CD4-positive, alpha-beta T cell (primary cell): ENCODE measurements at places on chromosomes 5 and 9. TPM values are rescaled to one million over a fixed set of nuclear protein-coding genes. Genes with fewer than 3 reads are reported as not detected.

Gene DDX4
- not detected for total RNA-seq

Gene MED10
- total RNA-seq, result 97.2 TPM

Gene GHR
- total RNA-seq, result not detected

Gene B4GALT1
- total RNA-seq, result 77.0 TPM

Gene ANGPTL2
- total RNA-seq, result not detected

Gene TTC16
- 1.6 TPM for total RNA-seq

Gene PSMB7
- 69.3 TPM for total RNA-seq

GRCh38 chr9:9177081-9177480 lies 1377.5 kb upstream of the DMAC1 start:
- H3K27me3 ChIP-seq, result no peaks in the 10 kb centered on the region
- no peak for DNase-seq
- no peaks in the 10 kb centered on the region for H3K4me1 ChIP-seq
- no peaks in the 10 kb centered on the region for H3K36me3 ChIP-seq
- H3K4me3 ChIP-seq, result no peak overlapping the region
- no peak overlapping the region for H3K27ac ChIP-seq

DNA sequence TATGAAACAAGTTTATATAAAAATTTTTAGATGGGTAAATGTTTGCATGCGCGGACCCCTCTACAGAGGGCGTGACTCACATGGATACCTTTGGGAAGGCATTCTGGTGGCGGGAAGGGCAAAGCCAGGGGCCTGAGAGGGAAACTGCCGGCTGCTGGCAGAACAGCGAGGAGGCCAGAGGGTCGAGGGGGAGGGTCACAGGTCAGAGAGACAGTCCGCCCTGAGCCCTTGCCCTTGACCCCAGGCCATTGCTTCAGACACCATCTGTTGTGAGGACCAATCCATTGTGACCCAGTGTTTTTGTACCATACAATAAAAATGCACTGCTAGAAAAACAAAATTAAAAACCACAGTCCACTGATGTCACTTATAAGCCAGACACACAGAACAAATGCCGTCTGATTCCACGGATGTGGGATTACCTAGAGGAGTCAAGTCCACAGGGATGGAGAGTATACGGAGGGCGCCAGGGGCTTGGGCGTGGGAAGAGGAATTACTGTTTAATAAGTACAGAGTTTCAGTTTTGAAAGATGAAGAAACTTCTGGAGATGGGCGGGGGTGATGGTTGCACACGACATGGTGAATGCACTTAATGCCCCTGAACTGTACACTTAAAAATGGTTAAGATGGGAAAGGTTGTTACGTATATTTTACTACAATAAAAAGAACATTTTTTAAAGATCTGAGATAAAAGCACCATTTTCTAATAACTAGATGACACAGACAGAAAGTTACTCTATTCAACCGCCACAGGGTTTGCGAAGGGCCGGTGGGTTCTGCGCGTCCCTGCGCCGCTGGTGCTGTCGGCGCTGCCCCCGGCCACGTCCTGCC lies 12.0 kb downstream of the BTNL9 start:
- H3K36me3 ChIP-seq, result no peaks in the 10 kb centered on the region
- H3K4me3 ChIP-seq, result no peak overlapping the region
- peaks cover 86% of the 10 kb centered on the region for H3K27me3 ChIP-seq

GRCh38 chr9:91564081-91564670 lies 140.5 kb upstream of the NFIL3 start:
- no peaks in the 10 kb centered on the region for H3K4me1 ChIP-seq
- no peak overlapping the region for H3K27ac ChIP-seq
- no peaks in the 10 kb centered on the region for H3K27me3 ChIP-seq
- no peak for DNase-seq
- no peak overlapping the region for H3K4me3 ChIP-seq

- H3K36me3 ChIP-seq, result no peaks in the 10 kb centered on the region
- H3K4me1 ChIP-seq, result no peaks in the 10 kb centered on the region
- no peak overlapping the region for H3K27ac ChIP-seq
- H3K4me3 ChIP-seq, result no peak overlapping the region
- H3K27me3 ChIP-seq, result no peaks in the 10 kb centered on the region
Measured at GRCh38 chr9:17519761-17520160, 59.1 kb upstream of the SH3GL2 start.

DNA sequence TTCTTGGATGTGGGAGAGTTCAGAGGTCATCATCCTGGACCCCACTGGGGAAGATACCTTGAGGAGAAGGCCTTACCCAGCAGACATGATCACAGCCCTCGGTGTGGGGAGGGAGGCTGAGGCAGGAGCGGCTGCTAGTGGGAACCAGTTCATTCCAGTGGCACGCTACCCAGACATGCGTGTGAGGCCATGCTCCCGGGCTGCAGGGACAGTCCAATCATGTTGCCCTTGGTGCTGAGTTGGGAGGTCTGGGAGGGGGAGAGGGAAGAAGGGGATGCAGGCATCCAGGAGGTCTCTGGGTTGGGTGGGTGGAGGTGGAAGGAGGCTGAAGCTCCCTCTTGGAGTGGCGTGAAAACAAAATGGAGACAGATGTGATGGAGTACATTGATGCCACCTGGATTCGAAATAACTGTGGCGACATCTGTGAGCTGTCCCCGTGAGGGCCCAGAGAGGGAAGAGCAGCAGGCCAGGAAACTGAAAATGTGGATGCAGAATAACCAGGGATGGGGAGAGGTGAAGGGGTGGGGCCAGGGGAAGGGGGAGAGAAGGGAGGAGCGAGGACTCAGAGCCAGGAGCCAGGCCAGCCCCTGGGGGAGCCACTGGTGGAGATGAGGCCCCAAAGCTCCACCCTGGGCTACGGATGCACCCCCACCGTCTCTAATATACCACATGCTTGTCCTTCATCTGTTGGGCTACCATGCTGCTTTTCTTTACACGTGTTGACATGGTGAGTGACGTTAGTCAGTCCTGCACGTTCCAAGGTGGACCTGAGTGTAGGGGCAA lies 16.2 kb downstream of the NDUFS6 start:
- H3K36me3 ChIP-seq, result peaks cover 85% of the 10 kb centered on the region
- DNase-seq, result no peak
- no peaks in the 10 kb centered on the region for H3K27me3 ChIP-seq
- H3K4me3 ChIP-seq, result no peak overlapping the region
- no peak overlapping the region for H3K27ac ChIP-seq

DNA sequence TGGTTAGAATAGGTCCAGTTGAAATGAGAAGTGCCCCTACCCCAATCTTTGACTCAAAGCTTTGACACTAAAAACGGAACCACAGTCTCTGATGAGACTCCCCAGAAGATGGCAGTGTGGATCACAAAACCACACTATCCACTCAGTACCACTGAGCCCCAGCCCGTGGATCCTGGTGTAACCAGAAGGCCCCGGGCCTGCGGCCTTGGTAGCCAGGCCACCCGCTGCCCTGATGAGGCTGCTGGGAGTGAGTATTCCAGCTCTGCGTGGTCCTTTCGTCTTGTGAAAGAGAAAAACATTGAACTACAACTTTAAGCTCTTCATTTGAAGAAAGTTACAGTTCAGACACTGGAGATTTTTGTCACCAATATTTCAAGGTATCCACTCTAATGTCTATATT lies 42.2 kb upstream of the FBP1 start:
- peak; percentile 33 for DNase-seq
- H3K27ac ChIP-seq, result no peak overlapping the region
- no peaks in the 10 kb centered on the region for H3K36me3 ChIP-seq
- H3K27me3 ChIP-seq, result no peaks in the 10 kb centered on the region
- H3K4me3 ChIP-seq, result no peak overlapping the region

DNA sequence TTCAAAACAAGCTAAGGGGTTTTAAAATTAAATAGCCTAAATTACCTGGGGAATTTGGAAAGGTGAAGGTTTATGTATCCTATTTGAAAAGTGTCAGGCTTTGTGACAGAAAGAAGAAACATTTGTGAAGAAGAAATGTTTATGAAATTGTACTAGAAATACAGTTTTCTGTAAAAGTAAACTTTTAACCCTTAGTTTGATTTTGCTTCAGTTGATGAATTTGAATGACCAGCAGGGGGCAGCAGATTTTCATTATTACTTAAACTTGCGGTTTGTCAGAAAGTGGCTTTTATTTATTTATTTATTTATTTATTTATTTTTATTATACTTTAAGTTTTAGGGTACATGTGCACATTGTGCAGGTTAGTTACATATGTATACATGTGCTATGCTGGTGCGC lies 58.1 kb downstream of the NNT start:
- DNase-seq, result peak; percentile 25
- H3K36me3 ChIP-seq, result peaks cover 46% of the 10 kb centered on the region
- H3K4me3 ChIP-seq, result no peak overlapping the region
- H3K4me1 ChIP-seq, result no peaks in the 10 kb centered on the region
- H3K27me3 ChIP-seq, result no peaks in the 10 kb centered on the region

- H3K27ac ChIP-seq, result peak overlapping the region; percentile 97
- no peak for DNase-seq
- peaks cover 7% of the 10 kb centered on the region for H3K4me1 ChIP-seq
- H3K27me3 ChIP-seq, result no peaks in the 10 kb centered on the region
Measured at GRCh38 chr5:91384671-91385430, 1.7 kb upstream of the ARRDC3 start.

DNA sequence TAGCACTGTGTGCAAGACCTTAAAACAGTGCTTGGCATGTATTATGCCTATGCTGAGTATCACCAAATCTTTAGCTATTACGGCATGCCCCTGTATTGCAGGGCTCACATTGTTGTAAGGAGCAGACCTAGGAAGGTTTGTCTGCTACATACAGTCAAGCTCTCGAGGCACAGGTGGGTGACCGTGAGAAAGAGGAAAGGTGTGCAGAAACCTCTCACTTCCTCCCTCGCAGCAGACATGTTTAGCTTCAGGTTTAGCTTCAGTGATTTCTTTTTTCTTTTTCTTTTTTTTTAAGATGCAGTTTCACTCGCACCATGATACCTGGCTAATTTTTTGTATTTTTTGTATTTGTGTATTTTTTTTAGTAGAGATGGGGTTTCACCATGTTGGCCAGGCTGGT lies 275.8 kb upstream of the RIOK2 start:
- no peaks in the 10 kb centered on the region for H3K4me1 ChIP-seq
- H3K36me3 ChIP-seq, result no peaks in the 10 kb centered on the region
- DNase-seq, result no peak
- H3K27ac ChIP-seq, result no peak overlapping the region
- no peak overlapping the region for H3K4me3 ChIP-seq
- H3K27me3 ChIP-seq, result no peaks in the 10 kb centered on the region

DNA sequence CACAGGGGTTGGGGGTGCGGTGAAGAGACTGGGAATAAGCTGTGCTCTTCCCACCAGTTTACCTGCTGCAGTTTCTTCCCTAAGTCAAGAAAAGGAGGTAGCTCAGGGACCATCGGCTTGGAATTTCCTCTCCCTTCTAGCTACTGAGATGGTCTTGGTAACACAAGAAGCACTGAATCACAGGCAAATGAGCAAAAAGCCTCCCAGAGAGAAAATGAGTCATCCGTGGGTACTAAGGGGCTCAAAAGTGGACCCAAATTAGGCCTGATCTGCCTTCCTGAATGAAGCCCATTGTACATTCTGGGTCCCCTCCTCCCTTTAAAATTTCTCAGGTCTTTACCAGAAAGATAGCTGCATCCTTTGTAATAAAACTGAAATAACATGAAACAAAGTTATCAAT lies 49.9 kb downstream of the PTPN3 start:
- peaks cover 12% of the 10 kb centered on the region for H3K27me3 ChIP-seq
- H3K36me3 ChIP-seq, result no peaks in the 10 kb centered on the region
- no peak overlapping the region for H3K4me3 ChIP-seq
- H3K27ac ChIP-seq, result no peak overlapping the region
- DNase-seq, result no peak

DNA sequence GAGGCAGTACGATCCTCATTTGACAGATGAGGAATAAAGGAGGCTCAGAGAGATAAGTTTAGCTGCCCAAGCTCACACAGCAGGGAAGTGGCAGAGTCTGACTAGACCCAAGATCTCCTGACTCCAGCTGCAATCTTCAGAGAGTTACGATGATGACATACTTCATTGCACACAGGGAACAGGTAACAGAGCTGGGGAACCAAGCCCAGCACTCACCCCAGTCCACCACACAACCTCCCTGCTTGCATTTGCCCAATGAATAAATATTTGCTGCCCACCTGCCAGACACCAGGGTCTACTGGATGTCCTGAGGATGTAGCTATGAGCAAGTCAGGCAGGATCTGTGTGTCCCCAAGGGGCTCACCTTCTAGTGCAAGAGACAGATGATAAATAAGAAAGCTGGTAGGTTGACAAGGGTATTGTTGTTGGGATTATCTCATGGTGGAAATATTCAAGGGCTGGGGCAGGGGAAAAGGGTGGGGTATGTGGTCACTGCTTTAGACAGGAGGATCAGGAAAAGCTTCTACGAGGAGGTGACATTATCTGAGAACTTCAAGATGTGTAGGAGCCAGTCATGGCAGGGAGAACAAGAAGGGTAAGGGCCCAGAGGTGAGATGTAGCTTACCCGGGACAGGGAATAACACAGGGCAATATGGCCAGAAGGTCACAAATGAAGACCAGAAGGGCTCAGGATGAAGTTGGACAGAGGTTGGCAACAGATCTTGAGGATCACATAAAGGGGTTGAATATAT lies 28.6 kb upstream of the CPEB4 start:
- H3K36me3 ChIP-seq, result no peaks in the 10 kb centered on the region
- no peak overlapping the region for H3K4me3 ChIP-seq
- H3K4me1 ChIP-seq, result no peaks in the 10 kb centered on the region
- peaks cover 4% of the 10 kb centered on the region for H3K27me3 ChIP-seq

DNA sequence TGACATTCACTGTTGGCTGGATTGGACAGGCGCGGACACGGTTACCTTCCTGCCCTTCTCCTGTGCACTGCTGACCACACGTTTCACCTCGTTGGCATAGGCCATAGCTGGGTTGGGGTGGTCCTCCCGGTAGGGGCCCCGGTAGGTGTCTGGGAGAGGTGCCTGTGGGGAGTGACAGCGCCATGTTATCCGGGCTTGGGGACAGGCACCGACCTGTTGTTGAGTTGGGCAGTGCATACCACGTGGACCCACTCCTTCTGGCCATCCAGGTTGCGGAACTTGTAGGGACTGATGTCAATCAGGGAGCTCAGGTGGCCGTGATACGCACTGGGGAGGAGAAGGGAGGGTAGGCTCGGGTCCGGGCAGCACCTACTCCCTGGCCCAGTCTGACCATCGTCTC lies 8.2 kb downstream of the PHYKPL start:
- no peaks in the 10 kb centered on the region for H3K27me3 ChIP-seq
- peaks cover 75% of the 10 kb centered on the region for H3K36me3 ChIP-seq
- H3K4me3 ChIP-seq, result no peak overlapping the region
- DNase-seq, result no peak
- H3K27ac ChIP-seq, result no peak overlapping the region

- no peaks in the 10 kb centered on the region for H3K36me3 ChIP-seq
- no peaks in the 10 kb centered on the region for H3K4me1 ChIP-seq
- no peak overlapping the region for H3K4me3 ChIP-seq
- no peaks in the 10 kb centered on the region for H3K27me3 ChIP-seq
- no peak for DNase-seq
Measured at GRCh38 chr9:14823800-14824199, 86.4 kb downstream of the FREM1 start.

DNA sequence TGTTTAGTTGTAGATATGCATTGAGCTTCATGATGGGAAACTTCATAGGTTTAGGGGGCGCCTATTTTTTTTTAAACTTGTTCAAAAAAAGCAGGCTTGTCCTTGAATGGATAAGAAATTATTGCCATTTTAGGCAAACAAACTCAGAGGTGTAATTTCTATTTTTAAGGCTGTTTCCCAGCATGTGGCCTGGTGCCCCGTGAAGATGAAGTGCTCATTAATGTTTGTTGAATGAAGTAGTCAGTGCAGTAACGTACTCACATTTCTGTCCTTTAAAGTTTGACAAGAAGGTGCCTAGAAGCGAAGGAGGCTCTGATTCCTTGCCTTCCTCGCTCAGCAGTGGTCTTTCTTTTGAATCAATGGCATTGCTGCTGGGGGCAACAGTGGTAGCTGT lies 54.3 kb downstream of the ZNF618 start:
- no peak for DNase-seq
- no peaks in the 10 kb centered on the region for H3K27me3 ChIP-seq
- H3K27ac ChIP-seq, result no peak overlapping the region
- H3K4me3 ChIP-seq, result no peak overlapping the region
